NCI-H2029 (cell line): ENCODE measurements at places on chromosomes 3 and 15.

DNA sequence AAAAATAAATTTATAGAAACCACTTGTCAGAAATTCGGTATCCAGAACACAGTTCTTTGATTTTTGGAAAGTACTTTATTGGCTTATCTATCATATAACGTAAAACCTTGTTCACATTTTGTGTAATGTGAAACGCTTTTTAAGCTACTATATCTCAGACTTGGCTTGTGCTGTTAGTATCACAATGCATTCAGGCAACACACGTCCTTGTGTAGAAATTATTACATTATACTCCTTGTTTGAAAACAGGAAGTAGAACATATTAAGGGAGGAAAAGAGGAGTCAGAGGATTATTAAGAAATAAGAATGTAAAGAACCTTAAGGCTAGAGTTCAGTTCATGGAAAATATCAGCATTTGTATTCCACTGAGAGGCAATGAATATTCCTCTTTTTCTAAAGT lies 1.6 kb downstream of the DNAJC13 start:
- DNase-seq = no peak

GRCh38 chr3:30649572-30650318 lies 43.3 kb downstream of the TGFBR2 start:
- no peak for DNase-seq

GRCh38 chr3:127751163-127751621 lies 71.1 kb downstream of the MGLL start:
- no peak for DNase-seq

DNA sequence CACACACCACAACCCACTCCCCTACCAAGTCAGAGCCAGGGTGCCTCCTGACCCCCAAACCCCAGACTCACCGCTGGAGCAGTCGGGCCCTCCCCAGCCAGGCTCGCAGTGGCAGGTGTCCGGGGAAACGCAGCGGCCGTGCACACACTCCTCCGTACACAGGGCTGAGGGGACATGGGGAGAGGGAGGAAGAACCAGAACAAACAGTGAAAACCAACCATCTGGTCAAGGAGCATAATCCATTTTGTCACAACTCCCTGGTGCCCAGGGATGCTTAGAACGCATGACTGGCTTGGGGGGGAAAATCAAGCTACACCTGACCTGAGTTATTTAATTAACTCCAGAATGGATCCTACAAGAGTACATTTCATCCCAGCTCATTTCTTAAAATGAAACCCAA lies 159.2 kb downstream of the MEGF11 start:
- no peak for DNase-seq

DNA sequence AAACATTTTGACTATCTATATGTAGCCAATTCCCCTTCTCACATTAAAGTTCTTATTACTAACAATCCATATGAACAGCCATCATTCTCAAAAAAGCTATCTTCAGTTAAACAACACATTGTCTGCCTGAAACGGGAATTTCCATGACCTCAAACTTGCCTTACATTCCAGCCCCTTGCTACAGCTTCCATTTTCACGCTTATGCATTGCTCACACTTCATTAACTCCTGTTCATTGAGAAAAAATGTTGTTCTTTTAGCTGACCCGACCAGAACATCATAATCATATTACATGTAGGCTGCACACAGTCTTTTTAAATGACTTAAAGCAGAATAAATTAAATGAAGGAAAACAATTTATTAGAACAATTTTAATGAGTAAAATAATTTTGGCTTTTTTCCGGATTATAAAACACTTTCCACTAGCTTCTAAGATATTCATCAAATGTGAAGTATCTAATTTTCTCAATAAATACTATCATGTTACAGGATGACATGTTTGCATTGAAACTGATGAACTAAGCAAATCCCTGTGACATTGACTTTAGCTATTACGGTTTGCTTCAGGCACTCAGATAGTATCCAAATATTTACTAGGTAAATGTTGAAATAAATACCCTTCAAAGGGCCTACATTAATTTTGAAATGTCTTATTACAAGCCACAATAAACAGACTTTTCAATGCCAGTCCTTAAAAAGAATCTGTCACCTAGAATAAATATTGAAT lies 49.9 kb downstream of the P3H2 start:
- no peak for DNase-seq

DNA sequence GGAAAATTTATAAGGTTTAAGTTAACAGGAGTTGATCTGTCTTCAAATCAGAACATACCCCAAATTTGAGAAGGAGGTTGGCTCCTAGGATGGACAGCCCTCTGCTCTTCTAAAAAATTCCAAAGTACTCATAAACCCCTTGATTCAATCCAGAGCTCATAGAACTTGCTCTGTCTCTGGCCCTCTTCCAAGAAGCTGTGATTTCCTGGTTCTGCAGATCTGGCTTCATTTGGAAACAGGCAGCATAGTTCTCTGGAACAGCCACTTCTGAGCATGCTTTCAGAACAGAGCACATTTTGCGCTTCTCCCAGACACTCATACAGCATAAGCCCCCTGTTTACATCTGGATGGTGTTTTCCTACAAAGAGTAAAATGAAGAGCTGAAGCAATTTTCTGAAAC lies 96.7 kb downstream of the KBTBD8 start:
- no peak for DNase-seq
